ENCODE measurements at places on chromosomes 5 and 9. TPM values are rescaled to one million over a fixed set of nuclear protein-coding genes. Genes with fewer than 3 reads are reported as not detected.

Gene MYOZ3
- total RNA-seq, result not detected

Gene PAPPA
- total RNA-seq, result not detected

Gene FGF18
- total RNA-seq, result not detected

Gene TYRP1
- total RNA-seq, result not detected

Gene GABRA1
- not detected for total RNA-seq

Gene ENTREP1
- total RNA-seq, result not detected

Gene ANKRD20A1
- total RNA-seq, result 3.6 TPM

Gene LCN15
- total RNA-seq, result not detected

Gene GPR150
- 1.7 TPM for total RNA-seq

Gene MOB3B
- 0.05 TPM for total RNA-seq

Gene TMEM174
- not detected for total RNA-seq

Gene ALDOB
- total RNA-seq, result not detected

Gene F12
- 1.6 TPM for total RNA-seq

Gene SLC27A4
- 14.0 TPM for total RNA-seq

Gene IL12B
- not detected for total RNA-seq

Gene MAMDC2
- 0.05 TPM for total RNA-seq

Gene MROH2B
- not detected for total RNA-seq

Gene PCDHB10
- total RNA-seq, result not detected

Gene PCDHGB6
- total RNA-seq, result not detected

Gene SOX30
- 0.18 TPM for total RNA-seq

Gene ANKRD31
- total RNA-seq, result 0.18 TPM

Gene CNTFR
- total RNA-seq, result not detected

Gene SIT1
- total RNA-seq, result 210 TPM

Gene SPINK9
- not detected for total RNA-seq

Gene ZFP37
- total RNA-seq, result 0.81 TPM

Gene SFXN1
- 206 TPM for total RNA-seq

Gene SLC25A2
- 0.50 TPM for total RNA-seq

Gene ZBED3
- total RNA-seq, result 0.45 TPM

Gene IL5
- 3.3 TPM for total RNA-seq

Gene CCNJL
- total RNA-seq, result not detected

Gene PTGS1
- total RNA-seq, result 0.20 TPM

Gene SH2D3C
- total RNA-seq, result 80.8 TPM

Gene NFIB
- total RNA-seq, result not detected

Gene MYOT
- total RNA-seq, result not detected

Gene COL15A1
- 0.33 TPM for total RNA-seq

Gene IGIP
- 4.8 TPM for total RNA-seq

Gene HCN1
- not detected for total RNA-seq

Gene HSPA4
- 94.6 TPM for total RNA-seq

Gene ADCY2
- not detected for total RNA-seq
